NCI-H187 treated with DMSO at 0.1 percent for 48 hours (cell line): ENCODE measurements at places on chromosomes 11 and 22.

GRCh38 chr22:27574002-27574366 lies 227.6 kb downstream of the MN1 start:
- DNase-seq, result no peak

DNA sequence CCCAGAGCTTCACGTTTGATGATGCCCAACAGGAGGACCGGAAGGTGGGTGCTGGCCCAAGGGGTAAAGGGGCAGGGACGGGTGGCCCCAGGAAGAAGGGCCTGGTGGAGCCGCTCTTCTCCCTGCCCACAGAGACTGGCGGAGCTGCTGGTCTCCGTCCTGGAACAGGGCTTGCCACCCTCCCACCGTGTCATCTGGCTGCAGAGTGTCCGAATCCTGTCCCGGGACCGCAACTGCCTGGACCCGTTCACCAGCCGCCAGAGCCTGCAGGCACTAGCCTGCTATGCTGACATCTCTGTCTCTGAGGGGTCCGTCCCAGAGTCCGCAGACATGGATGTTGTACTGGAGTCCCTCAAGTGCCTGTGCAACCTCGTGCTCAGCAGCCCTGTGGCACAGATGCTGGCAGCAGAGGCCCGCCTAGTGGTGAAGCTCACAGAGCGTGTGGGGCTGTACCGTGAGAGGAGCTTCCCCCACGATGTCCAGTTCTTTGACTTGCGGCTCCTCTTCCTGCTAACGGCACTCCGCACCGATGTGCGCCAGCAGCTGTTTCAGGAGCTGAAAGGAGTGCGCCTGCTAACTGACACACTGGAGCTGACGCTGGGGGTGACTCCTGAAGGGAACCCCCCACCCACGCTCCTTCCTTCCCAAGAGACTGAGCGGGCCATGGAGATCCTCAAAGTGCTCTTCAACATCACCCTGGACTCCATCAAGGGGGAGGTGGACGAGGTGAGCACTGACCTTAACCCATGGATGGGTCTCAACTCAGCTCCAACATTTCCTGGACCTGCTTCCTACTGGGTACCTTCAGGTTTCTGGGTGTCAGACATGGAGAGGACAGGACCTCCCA lies 2.0 kb downstream of the RIC8A start:
- DNase-seq, result no peak

- no peak for DNase-seq
Measured at GRCh38 chr11:96263238-96263763, 79.7 kb downstream of the MAML2 start.

DNA sequence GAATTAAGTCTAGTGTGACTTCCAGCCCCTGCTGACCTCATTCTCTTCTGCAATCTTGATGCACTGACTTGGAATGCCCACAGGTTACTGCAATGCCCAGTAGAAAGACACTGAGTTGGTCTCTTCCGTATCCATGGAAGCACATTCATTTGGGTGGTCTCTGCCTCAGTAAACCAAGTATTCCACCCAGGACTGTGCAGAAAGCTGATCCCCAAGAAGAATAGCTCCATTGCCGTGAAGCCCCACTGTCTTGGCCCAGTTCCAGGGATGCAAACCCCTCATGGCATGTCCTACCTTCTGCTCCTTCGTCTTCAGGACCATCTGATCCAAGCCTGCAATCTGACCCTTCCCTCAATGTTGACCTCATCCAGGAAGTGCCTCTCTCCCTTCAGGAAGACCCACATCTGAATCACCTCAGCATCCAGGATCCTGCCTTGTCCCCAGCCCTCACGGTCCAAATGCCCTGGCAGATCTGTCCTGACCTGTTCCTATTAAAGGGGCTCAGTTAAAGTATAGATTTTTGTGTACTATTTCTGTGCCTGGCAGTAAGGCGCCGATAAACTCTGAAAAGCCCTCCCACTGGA lies 425.8 kb downstream of the SOX6 start:
- no peak for DNase-seq

DNA sequence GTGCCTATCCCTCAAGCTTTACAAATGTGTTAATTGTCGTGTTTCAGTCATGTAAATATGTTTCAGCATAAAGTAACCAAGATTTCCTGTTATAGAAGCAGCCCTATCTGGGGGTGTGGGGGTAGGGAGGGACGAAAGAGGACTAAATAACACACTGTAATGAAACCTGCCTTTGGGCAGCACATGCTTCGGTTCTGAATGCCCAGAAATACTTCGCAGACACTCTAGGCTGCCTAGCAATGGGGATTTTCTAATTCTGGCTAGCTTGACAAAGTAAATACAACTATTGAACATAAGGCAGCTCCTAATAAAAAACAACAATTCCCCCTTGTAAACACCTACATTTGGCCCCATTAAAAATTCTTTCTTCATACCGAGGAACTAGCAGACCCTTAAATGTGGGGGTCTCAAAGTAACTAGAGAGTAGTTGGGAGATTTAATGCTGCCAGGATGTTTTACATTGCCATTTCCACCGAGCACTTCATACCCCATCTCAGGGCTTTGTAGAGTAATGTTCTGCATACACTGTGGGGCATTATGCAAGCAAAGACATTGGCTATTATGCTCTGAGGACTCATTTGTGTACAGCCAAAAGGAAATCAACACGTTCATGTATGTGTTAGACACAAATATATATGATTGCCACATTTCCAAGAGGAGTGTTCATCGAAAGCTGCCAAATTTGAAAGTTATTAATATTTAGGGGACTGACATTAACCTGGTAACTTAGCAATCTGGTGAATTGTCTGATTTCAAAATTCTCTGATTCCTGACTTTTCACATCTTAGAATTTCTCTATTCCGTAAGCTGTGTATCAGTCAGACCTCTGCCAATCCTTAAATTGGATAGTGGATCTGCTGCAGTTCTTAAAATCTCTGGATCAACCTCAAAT lies 42.1 kb downstream of the PAX6 start:
- DNase-seq, result no peak

- no peak for DNase-seq
Measured at GRCh38 chr22:41841085-41841712, 8.3 kb downstream of the SREBF2 start.

DNA sequence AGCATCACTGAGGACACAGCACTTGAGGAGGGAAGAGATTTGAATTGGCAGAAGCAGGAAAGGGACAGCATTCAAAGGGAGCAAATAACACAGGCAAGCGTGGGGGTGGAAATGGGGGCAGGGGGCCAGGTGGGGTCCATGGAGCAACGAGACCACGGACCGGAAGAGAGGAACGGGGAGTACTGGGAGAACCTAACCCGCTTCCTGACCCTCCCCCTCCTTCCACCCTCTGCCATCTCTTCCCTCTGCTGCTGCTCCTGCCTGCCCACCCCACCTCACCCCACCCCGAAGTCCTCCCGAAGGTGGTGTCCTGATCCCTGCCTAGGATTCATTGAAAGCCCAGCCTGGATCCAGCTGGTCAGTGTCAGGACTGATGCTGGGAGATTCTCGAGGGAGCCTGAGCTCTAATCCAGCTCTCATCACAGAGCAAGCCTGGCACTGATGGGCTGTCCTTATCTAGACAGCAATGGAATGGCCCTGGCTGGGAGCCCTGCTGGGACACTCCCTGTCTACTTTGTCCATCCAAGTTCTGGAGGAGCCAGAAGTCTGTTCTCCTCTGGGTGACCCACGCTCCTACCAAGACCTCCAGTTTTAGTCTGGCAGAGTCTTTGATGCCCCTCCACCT lies 105.0 kb downstream of the TRIM29 start:
- no peak for DNase-seq

DNA sequence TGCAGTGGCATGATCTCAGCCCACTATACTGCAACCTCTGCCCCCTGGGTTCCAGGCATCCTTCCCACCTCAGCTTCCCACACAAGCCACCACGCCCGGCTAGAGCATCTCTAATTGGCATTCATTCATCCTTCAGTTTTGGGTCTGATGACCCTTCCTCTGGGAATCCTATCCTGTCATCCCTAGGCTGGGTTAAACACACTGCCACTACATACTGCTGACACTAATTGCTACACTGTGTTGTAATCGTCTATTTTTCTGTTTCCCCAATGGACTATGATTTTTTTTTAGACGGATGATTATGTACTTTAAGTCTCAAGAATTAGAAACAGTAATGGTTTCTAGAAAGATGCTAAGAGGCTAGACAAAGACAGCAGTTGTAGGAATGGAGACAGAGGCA lies 62.8 kb downstream of the DEUP1 start:
- no peak for DNase-seq

- peak; percentile 37 for DNase-seq
Measured at GRCh38 chr11:102810950-102811660, 13.1 kb upstream of the MMP1 start.

GRCh38 chr11:116333001-116333535 lies 439.7 kb downstream of the BUD13 start:
- DNase-seq, result no peak

GRCh38 chr22:19909350-19910179 lies 32.0 kb upstream of the COMT start:
- no peak for DNase-seq

GRCh38 chr22:45960477-45961386 lies 16.2 kb downstream of the WNT7B start:
- DNase-seq, result no peak
